ENCODE measurements at places on chromosomes 12 and 14.

DNA sequence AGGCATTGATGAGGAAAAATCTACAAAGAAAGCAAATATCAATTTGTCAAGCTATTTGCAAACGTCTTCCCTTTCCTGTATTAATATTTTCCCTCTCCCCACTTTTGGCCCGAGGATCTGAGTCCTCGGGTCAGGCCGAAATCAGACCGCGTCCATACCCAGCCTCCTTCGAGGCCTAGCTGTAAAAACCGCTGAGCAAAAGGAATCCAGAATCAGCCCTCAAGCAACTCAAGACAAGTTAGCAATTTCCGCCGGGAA is 353 bp upstream of the MAPK1IP1L start:
- DNase-seq, result no peak

GRCh38 chr12:69906411-69907216 is 81.6 kb downstream of the MYRFL start:
- DNase-seq, result no peak

DNA sequence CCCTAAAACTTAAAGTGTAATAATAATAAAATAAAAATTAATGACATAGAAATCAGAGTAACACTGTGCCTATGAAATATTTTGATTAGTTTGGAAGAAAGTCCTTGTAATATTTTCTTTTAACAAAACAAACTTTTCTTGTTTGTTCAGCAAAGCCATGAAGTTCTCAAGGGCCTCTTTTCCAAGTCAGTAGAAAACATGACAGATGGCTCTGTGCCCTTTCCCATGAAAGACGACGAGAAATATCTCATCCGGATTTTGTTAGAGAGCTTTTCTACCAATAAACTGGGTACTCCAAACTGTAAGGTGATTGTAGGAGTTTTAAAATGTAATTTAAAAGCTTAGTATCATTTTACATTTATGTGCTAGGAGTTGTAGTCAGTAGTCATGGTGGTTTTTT is 54.5 kb upstream of the ASPG start:
- no peak for DNase-seq

GRCh38 chr14:79660053-79660939 is 551.0 kb downstream of the DIO2 start:
- no peak for DNase-seq

DNA sequence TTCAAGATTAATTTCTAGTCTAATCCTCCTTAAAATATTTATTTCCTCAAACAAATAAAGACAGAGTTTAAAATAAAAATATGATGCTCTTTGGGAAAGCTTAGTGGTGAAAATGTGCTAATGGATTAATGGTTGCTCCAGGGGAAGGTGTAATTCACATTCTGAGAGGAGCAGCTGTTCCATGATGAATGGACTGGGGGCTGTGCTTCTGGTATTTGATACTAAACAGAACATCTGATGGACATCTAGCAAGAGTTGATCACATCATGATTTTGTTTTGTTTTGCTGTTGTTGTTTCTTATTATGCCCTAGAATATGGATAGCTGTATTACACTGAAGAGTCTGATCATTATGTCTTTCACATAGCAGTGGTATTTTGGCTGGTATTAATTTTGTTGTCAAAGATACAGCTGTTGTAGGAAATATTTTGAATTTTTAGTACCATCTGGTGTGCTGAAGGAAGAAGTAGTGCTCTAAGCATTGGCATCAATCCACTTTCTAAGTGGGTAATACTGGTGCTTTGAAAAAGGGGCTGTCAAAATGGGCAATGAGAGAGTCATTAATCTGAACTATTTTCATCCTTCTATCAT is 296.4 kb downstream of the ADAMTS20 start:
- no peak for DNase-seq

DNA sequence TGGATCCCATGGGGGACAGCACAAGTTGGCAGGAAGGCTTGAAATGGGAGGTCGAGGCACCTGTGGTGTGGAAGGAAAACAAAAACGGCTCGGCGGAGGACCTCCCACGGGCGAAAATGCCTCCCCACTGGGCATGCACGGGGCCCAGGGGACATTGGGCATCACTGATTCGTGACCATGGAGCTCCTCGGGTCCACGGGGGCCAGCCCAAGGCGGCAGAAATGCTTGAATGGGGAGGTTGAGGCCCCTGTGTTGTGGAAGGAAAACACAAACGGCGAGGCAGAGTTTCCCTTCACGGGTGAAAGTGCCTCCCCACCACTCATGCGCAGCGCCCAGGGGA is 376.0 kb downstream of the ALG10 start:
- no peak for DNase-seq

- DNase-seq, result no peak
These were observed 77.7 kb upstream of the KITLG start for GRCh38 chr12:88658009-88658408.

DNA sequence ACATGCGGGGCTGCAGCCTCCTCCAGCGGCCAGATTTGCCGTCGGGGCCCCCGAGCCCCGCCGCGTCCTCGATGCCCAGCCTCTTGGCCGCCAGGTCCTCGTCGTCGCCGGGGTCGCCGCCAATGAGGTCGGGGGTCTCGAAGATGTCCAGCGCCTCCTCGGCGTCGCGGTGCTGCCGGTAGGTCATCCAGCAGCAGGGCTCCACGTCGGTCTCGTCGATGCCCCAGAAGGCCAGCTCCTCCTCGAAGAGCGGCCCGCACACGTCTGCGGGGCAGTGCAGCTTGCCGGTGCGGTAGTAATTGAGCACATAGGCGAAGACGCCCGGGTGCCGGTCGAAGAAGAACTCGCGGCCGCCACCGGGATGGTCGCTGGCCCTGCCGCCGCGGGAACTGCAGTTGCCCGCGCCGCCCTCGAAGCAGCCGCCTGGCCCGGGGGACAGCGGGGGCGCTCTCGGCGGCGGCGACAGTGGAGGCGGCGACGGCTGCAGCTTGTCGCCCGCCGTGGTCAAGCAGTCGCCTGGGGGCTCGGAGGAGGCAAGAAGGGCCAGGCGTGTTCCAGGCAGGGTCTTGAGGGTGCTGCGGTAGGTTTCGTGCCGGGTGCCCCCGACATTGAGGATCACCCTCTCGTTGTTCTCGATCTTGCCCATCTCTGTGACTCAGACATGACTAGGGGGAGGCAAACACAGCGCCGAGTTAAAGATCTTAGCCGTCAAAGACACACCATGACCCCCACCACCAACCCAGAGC is 2.1 kb downstream of the KCNC2 start:
- DNase-seq, result no peak

- no peak for DNase-seq
These were observed 79.9 kb downstream of the ACACB start for GRCh38 chr12:109196332-109196731.

DNA sequence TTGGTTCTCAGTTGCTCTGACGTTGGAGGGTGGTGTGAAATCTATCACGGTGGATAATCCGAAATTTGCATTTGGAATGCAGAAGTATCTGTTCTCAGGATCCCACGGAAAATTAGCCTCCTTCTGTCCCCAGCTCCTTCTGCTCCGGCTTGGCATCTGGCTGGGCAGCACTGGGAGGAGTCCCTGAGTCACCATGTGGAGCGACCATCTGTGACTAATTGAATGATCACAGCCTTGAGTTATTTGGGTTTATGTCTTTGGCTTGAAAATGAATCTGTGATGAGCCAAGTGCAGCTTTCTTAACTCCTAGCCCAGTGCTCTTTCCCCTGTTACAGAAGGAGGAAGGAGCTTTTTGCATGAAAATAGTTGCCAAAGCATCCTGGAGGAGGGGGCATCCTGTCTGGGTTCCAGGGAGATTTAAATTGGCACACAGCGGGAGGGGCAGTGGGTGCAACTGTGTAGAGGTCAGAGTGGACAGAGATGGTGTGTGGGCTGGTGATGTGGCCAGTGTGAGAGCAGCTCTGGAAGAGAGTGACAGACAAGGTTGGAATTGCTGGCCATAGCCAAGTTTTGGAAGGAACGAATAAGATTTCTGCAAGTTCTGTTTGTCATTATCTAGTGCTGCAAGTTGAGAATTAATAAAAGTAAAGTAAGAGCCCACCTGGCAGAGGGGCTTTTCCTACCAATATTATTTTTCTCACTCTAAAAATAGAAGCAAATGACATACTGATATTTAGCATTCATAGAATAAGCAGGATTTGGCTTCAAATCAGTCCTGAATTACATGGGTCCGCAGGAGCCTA is 74.4 kb downstream of the SLC24A4 start:
- DNase-seq, result no peak

DNA sequence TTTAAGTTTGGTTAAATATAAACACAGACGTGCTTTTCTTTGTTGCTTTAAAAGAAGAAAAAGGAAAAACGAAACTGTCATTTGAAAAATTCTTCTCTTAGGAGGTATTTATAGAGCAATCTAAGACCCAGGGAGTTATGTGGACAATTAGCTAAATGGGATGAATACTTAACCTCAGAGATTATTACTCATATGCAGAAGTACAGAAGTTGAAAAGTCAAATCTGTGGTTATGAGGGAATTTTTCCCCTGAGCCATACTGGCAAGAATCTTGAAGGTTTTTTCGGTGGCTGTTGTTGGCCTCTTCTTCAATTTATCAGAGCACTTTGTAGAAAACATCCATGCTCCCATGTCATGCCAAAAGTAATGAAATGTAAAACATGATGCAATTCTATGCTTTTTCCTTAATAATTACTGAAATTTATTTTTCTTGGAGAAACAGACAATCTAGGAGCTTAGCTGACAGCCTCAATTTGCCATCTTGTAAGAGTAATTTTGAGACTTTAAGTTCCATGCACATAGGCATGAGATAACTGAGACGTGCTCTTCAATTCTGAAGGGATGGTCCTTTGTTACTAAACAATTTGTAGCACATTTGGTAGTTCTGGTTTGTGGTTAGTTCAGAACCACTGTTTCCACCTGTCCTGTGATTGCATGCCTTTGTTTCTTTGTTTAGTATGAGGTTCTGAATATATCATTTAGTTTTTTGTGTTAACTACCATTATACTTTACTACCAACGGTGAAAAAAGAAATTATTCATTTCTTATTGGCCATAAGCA is 126.6 kb downstream of the BCAT1 start:
- no peak for DNase-seq

DNA sequence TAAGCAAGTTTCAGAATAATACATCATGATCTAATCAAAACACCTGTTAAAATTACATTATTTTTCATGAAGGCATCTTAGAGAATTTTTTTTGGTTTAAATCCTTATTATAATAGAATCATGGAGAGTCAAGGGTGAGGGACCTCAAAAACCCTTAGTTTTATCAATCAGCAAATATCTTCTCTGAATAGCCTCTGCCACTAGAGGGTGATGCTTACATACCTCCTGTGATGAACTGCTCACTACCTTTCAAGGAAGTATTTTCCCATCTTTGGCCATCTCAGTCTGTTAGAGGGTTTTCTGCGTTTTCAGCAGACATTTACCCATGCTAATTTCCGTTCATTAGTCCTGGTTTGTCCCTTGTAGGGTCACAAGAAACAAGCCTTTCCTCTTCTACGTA is 200.2 kb downstream of the TRHDE start:
- no peak for DNase-seq

DNA sequence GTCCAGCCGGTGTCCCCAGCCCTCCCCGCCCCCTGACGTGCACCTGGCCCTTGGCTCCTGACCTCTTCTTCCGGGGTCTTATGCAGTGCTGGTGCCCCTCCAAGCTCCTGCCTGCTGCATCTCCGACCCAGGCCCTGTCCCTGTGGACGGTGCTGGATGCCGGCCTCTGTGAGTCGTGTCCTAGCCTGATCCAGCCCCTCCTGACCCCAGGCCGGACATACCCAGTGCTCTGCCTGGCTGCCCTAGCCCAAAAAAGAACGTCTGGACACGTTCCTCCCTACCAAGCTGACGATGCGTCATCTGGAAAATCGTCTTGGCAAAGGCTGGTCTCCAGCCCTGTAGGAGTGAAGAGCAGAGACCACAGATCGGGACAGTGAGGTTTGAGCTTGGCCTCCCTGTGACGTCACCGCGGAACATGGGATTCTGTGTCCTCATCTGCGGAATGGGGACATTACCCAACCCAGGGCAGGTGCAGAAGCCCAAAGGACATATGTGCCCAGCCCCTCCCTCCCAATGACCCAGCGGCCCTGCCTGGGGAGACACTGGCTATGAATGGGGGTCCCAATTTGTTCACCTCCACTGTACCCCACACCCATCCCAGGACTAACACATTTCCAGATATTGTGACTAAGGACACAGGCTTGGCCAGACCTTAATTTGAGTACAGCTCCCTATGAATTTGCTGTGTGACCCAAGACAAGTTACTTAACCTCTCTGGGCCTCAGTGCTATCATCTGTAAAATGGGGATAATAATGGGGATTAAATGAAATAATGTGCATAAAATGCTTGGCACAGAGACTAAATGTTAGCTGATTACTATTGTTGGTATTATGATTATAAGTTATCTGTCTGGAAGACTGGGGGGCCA is 51.0 kb upstream of the BCL11B start:
- DNase-seq, result no peak

- DNase-seq, result no peak
These were observed 55.5 kb downstream of the FGD4 start for GRCh38 chr12:32454866-32455265.

- no peak for DNase-seq
These were observed 1.7 kb upstream of the PUS1 start for GRCh38 chr12:131927110-131928079.
